ENCODE measurements at places on chromosomes 3 and 15.

DNA sequence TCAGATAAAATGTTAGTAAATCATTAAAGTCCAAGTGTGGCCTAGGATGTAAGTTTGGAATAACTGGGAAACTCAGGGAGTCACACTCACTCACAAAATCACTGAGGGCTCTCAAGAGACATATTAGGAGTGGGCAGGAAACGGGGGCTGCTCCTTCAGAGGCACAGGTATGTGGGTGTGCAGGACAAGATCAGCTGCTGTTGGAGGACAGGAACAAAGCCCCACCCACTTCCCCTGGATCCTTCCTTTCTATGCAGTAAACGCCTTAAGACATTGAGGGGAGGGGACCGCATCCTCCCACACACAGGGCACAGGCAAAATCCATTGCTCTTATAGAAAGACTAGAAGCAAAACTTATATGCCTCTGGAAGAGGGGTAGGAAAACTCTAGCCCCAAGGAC lies 30.2 kb downstream of the TM2D3 start:
- DNase-seq, result no peak

DNA sequence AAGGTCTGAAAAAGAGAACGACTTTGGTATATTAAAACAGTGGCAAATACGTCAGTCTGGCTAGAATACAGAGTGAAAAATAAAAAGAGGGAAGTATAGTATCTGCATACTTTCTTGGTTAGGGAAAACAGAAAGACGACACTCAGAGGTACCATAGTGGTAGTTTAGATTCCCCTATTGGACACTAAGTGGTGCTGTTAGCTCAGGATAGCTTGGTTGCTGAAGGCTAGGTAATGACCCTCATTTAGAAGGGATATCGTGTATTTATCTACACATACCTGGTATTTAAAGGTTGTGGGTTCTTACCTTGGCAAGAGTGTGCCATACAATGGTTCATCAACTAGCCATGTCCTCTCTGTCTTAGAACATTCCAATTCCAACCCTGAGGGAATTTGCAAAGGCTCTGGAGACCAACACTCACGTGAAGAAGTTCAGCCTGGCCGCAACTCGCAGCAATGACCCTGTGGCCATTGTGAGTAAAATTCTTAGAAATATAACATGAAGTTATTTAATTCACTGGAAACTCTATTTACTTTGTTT lies 31.0 kb downstream of the TMOD2 start:
- DNase-seq, result no peak

DNA sequence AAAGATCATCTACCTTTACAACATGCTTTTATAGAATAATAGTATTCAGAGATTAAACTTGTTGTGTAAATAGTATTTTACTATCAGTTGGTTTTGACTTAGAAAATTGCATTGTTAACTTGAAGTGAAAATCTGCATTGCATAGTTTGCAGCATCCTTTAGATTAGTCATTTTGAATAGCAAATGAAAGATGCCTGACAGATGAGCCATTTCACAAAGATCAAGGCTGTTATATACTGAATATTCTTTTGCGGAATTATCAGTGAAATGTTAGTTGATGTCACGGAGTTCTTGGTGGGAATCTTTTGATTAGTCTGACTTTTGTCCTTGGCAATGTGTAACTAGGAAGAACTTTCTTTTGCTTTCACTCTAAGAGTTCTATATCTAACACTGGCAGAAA lies 24.5 kb downstream of the RSRC1 start:
- DNase-seq, result no peak

DNA sequence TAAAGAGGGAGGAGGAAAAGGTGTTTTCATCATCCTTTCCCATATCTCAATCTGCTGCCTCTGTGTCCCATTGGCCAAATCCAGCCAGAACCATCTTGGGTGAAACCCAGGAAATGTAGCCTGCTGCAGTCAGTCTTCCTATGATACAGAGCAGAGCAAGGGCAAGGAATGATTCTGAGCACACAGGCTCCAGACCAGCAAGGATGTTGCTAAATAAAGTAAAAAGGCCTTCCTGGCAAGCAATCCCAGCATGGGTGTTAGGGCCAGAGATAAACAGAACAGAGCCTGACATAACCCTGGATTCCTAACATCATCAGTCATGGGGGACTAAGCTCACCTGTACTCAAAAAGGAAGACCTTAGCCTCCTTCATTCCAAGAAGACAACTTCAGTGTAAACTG lies 90.7 kb upstream of the AGTR1 start:
- no peak for DNase-seq

DNA sequence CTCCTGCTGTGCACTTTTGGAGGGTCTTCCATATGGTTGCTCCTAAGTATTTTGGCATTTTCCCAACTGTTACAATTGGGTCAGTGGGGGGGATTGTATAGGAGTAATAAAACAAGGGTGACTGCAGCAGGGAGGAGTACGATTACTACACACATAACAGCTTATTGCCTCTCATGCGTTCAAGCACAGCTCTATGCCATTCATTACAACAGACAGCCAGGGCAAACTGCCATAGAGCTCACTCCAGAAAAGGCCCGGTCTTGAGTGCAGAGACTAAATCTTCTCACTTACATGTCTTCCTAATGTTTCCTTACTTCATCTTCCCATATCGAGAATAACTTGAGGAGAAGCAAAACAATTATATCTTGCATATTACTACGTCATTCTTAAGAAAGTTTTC lies 1.4 kb upstream of the CHMP2B start:
- DNase-seq, result no peak

DNA sequence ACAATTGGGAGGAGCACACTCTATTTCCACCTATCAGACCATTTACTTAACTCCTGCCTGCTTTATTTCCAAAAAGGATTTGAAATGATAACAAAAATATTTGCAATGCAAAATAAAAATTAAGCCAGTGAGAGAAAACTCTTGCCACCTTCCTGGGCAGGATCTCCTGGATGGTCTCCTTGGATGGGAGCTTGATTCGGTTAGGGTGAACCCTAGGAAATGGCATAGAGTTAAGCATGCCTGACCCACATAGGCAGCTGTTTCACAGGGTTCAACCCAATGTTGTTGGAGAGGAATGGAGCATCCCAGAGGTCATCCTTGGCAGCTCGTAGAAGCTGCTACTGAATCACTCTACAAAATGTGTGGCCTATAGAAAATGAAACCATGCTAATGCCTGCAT lies 83.8 kb downstream of the TGFBR2 start:
- DNase-seq, result no peak

GRCh38 chr3:81913886-81914663 lies 152.6 kb upstream of the GBE1 start:
- DNase-seq, result no peak

- DNase-seq, result no peak
Observed at GRCh38 chr3:29339016-29339833, 58.4 kb downstream of the RBMS3 start.

DNA sequence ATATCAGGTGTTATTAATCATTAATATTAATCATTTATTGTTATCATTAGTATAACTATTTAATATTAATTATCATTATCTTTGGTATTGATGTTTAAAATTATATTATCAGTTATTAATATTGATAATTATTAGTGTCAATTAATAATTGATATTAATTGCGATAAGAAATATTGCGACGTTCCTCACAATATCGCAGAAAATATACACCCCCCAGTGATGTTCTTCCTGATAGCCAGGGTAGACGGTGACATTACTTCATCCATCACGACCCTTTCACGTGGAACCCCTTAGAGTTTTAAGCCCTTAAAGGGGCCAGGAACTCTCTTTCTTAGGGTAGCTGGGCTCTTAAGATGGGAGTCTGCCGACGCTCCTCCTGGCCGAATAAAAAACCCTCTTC lies 98.6 kb upstream of the OSBPL11 start:
- DNase-seq, result no peak

DNA sequence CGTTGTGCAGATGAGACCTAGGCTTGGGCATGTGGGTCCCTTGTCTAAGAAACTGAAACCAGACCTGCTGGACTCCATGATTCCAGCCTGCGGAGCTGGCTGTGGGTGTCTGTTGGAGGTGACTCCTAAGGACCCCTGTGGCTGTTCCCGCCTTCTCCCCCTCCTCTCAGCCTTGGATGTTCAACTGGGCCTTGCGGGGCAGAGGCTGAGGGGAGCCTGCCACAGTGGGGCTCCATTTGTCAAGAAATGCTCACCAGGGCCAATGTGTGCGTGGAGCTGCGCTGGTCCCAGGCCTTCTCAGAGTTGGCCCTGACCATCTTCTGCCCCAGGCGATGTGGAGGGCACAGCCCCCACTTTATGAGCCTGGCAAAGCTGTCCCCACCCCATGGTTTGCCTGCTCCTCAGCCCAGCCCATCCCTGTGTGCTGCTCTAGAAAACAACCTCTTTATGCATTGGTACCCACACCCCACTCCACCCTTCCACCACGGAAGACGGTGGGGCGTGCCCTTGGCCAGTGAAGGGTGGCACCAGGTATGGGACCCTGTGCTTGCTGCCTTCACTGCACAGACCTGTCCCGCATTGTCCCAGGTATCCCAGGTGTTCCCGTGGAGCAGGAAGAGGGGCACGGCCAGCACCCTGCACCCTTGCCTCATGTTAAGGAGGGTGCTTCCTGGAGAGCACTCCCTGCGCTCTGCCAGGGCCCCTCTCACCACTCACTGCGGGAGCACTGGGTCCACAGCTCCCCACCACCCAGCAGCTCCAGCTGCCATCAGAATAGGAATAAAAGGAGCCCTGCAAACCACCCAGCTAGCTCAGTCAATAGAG lies 7.9 kb downstream of the MESP2 start:
- no peak for DNase-seq

DNA sequence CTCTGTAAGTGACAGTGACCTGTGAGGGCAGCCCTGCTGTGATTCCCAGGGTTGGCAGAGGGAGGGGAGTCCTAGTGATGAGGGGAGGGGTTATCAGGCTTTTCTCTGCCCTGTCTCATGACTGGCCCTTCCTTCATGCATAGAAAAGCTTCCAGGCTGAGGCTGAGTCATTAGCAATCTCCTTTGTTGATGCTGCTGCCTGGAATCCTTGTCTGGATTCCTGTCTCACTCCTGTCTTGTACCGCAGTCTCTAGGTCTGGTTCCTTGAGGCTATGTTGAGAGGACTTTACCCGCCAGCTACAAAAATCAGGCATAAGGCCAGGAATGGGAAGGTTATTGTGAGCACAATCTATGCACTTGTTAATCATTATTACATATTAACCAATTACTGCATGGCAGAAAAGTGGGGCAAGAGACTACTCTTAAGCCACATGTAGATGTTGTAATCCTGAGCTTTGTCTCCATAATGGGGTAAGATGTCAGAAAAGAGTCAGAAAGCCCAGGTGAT lies 7.2 kb downstream of the KLHL6 start:
- DNase-seq, result no peak

GRCh38 chr3:85808755-85809154 lies 850.0 kb downstream of the CADM2 start:
- DNase-seq, result no peak

- no peak for DNase-seq
Observed at GRCh38 chr15:67838789-67839332, 984 bp downstream of the RNU6-1 start.

DNA sequence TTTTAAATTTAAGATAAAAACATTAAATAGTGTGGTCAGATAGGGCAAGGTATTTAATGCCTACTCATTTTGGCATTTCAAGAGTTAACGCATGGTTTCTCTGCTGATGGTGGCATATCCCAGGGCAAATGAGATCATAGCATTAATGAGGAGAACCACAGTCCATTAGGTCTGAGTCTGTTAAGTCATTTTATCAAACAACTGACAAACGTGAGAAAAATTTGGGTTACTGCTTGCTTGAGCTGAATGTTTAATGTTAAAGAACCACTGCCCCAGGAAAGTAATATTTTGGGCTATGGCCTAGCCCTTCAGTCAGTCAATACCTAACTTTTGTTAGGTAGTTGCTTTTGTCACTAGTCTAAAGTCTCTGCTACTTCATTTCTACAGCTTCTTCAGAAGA lies 37.9 kb upstream of the SLC2A2 start:
- DNase-seq, result no peak

- DNase-seq, result no peak
Observed at GRCh38 chr3:89467898-89468363, 360.5 kb downstream of the EPHA3 start.

- DNase-seq, result no peak
Observed at GRCh38 chr3:38005076-38006020, 14.8 kb downstream of the VILL start.

DNA sequence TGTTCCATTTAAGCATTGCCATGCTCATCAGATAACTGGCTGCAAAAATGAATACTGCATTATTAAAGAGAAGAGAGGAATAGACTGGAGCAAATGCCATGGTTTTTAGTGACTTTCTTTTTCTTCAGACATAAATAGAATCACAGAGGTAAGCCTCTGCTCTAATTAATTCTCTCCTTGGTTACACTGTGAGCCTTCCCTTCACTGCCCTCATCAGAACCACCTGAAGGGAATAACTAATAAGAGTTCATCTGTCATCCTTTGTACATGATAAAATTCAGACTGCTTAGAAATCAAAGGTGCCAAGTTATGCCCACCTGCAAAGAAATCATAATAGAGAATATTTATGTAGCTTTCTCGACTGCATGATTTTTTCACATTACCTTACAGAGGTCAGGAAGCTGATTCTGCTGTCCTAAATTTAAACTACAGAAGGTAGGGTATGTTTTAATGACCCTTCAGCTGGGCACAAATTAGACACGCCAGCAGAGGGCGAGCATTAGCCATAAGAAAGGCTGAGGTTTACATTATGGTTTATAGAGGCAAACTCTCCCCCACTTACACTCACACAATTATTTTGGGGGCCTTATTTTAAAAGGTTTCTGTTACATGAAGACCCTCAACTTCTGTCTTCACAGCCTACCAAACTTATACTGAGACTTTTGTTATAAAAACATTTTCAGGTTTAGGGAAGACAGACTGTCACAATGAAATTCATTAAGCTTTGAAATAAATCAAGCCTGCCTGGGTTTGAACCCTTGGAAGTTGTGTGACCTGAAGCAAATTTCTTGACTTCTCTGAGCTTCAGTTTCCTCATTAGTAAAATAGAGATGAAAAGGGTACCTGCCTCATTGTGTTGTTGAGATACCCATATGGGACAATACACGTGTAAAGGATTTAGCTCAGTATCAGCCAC lies 15.3 kb upstream of the UNC13C start:
- DNase-seq, result peak; percentile 8

- DNase-seq, result no peak
Observed at GRCh38 chr3:122251428-122251827, 68.0 kb downstream of the CASR start.

DNA sequence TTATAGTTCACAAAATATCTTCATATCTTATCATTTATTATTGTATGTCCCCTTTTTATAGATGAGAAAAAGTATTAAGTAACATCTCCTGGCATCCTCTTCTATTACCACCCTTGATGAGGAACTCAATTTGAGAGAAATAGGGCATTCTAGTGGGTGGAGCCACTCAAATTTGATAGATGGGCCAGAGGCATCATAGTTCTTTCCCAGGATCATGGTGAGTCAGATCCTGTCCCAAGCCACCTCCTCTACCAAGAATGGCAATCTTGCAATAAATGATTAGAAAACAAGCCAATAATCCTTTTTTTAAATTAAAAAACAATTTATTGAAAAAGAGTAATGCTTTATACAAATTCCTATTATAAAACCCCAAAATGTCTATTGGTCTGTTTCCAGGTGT lies 16.8 kb downstream of the CLDN1 start:
- DNase-seq, result no peak

DNA sequence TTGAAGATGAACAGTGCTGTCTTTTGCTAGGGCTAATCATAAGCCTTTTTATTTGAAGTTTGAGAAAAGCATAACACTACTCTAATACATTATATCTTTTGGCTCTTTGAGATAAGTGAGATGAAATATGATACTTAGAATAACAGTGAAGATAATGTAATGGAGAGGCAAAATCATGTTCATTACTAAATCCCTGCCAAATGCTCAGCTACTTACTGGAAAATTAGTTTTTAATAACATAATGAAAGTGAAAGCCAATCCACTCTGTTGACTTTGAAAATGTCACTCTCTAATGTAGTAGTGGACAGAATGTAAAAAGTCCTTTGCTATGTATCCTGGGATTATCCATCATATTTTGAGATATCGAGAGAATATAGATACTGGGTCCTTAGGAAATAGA lies 35.9 kb upstream of the MYH15 start:
- no peak for DNase-seq

All from stimulated activated CD4-positive, alpha-beta T cell treated with anti-CD3 and anti-CD28 coated beads, Interleukin-12 subunit alpha, Interleukin-12 subunit beta, amount 100 ng/mL, for 24 hours (primary cell).